ENCODE measurements at places on chromosomes 7 and 10.

GRCh38 chr10:36256166-36256565 lies 614.1 kb upstream of the FZD8 start:
- DNase-seq = no peak

DNA sequence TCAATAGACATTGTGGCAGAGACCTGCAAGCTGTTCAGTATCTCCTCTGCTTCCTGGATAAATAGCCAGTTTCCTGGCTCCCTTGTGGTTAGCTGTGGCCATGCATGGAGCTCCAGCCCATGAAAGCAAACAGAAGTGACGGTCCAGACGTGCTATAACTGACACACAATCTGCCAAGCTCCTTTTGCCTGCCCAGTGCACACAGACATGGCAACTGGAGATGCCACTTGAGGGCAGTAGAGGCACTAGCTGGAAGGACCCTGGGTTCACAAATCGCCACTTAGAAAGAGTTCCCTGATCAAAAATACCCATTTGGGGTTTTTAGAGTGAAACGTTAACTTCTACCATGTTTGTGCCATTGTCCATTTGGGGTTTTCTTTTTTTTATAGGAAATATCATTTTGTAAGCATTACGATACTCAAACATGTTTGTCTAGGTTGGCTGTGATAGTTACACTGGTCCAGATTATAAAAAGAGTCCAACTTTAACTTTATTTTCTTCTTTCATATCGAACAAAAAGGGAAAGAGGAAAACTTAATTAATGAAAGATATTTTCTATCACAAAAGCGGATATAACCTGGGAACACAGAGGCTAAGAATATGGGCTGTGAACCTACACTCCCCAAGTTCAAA lies 31.3 kb downstream of the KIN start:
- no peak for DNase-seq

DNA sequence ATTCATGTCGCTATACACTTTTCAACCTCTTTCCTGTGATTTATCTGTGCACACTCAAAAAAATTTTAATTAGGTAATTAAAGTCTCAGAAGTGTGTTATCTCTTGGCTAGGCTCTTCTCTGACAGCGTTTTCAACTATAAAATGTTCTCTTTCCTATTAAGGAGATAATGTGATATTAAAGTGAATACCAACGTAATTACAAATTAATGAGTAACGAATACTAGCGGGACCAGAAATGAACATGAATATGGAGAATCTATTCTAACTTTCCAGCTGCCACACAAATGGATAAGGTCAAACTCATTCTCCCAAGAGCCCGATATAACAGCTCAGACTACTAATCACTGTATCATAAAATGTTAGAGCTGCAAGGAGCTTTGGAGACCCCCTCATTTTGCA lies 12.0 kb downstream of the COL1A2 start:
- no peak for DNase-seq

DNA sequence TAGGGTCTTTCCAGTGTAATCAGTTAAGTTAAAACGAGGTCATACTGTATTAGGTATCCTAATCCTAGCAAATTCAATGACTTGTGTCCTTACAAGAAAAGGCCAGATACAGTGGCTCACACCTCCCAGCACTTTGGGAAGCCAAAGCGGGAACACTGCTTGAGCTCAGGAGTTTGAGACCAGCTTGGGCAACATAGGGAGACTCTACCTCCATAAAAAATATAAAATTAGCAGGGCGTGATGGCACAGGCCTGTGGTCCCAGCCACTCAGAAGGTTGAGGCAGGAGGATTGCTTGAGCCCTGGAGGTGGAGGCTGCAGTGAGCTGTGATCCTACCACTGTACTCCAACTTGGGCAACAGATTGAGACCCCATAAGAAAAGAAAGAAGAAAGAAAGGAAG lies 61.1 kb downstream of the CXCL12 start:
- no peak for DNase-seq

DNA sequence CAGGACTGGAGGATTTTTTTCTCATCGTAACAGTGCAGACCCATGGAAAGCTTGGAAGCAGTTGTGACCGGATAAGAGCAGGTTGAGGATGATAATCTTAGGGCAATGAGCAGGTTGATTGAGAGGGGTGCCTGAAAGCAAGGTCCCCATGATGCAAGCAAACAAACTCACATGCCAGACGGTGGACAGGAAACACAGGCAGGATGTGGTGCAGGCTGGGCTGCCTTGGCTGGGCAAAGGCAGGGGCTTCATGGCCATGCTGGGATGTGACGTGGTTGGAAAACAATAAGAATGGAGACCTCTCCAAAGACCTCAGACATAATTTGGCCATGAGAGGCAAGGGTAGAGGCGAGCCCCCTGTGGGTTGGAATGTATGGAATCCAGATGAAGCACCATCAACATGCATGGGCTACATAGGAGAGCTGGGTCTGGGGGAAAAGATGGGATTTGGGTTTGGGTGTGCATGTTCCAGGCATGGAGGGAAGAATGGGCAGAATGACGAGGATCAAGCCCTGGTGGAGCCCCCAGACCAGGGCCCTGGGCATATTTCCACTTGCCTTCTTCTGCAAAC lies 58.3 kb downstream of the IKZF1 start:
- no peak for DNase-seq

GRCh38 chr7:117654780-117655179 lies 175.0 kb downstream of the CFTR start:
- no peak for DNase-seq

DNA sequence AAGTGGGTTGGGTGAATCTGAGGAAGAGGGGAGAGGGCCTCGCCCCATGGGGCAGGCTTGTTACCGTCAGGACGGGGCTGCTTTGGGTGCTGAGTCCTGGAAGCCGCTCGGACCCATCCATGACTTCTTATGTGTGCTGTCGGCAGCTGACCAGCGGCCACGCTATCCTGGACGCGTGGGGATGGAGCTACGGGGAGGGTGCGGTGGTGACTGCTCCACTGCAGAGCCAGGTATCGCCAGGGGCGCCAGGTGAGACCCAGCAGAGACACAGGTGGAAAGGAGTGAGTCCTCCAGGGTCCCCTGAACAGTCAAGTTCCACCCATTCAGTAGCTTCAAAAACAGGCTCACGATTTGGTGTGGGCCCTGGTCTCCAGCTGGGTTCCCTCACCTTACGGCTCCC lies 10.6 kb upstream of the FAM20C start:
- DNase-seq = no peak

DNA sequence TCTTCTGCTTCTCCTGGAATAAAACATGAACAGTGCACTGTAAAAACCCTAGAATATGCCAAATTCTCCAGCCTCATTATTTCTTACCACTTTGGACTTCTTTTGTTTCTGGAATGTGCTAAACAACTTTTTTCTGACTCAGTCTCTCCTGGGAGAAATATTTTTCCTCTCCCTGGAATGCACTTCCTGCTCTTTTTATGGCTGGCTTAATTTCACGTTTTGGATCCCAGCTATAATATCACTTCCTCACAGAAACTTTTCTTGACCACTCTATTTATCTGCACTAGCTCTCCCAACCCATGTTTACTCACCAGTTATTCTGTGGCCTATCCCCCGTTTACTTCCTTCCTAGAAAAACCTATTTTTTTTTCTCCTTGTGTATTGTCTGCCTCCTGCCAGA lies 26.7 kb downstream of the ABCB5 start:
- no peak for DNase-seq

DNA sequence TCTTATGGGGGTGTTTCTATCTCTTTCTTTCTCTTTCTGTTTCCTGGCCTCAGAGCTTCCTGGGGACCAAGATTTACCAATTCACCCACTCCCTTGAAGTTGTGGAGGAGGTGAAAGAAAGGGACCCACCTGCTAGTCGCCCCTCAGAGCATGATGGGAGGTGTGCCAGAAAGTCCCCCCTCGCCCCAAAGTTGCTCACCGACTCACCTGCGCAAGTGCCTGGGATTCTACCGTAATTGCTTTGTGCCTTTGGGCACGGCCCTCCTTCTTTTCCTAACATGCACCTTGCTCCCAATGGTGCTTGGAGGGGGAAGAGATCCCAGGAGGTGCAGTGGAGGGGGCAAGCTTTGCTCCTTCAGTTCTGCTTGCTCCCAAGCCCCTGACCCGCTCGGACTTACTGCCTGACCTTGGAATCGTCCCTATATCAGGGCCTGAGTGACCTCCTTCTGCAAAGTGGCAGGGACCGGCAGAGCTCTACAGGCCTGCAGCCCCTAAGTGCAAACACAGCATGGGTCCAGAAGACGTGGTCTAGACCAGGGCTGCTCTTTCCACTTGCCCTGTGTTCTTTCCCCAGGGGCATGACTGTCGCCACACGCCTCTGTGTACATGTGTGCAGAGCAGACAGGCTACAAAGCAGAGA lies 12.2 kb downstream of the AQP1 start:
- DNase-seq = no peak

GRCh38 chr7:127652333-127653248 lies 597 bp downstream of the SND1 start:
- peak; percentile 3 for DNase-seq

GRCh38 chr10:75508814-75509306 lies 77.4 kb downstream of the LRMDA start:
- DNase-seq = no peak

DNA sequence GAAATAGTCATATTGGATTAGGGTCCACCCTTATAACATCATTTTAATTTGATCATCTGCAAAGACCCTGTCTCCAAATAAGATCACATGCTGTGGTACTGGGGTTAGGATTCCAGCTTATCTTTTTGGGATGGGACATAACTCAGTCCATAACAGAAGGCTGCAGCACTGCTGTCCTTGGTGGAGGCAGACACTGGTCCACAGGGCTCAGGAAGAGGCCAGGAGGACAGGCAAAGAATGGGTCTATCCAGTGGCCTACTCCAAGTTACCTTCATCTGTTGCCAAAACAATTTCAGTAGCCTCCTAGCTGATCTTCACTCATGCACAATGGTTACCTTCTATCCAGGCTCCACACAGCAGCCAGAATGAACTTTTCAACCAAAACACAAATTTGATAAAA lies 387.0 kb downstream of the GRID1 start:
- no peak for DNase-seq

DNA sequence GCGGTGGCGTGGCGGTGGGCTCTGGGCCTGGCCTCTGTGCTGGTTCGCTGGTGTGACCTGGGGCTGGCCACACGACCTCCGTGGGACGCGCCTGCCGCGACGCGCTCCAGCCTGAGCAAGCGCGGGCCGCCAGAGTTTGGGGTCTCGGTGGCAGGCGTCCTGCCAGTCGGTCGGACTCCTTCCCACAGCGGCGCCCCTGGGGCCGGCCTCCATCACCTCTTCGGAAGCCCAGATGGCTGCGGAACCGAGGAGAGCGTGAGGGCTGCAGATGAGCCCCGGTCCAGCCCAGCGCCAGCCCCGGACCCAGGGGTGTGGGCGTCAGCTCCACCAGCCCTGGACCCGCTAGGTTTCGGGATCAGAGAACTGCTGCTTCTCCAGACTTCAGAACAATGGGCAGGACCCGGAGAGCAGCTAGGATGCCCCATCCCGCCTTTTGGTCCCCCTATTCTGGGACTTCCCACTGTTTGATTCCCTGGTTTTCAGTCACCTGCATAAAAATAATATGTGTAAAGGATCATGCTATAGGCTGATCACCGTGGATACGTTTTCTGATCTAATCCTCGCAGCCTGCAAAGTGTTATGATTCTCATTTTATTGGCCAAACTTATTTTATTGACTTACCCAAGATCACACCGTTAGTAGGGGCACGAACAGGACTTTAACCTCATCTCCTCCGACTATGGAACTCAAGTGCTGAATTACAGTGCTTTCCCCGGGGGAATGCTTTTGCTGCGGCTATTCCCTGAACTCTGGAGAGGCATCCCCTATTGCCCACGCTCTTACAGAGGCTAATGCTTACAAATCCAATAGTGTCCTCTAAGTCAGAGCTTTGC lies 2.8 kb downstream of the CYP26C1 start:
- no peak for DNase-seq

DNA sequence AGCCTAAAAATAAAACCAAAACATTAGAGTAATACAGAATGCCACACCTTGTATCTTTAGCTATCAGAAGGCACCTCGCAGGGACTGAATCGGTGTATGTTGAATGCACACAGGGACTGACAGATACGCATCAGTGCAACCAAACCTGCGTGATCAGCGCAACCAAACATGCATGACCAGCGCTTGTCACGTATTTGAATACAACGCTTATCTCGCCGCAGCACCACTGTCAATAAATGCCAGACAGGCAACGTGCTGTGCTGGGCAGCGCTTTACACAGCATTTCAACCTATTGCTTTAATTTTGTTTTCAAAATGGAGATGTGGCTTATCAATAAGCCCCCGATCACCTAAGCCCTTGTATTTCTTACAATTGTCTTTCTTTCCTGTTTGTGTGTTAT lies 242.4 kb downstream of the SFMBT2 start:
- no peak for DNase-seq

DNA sequence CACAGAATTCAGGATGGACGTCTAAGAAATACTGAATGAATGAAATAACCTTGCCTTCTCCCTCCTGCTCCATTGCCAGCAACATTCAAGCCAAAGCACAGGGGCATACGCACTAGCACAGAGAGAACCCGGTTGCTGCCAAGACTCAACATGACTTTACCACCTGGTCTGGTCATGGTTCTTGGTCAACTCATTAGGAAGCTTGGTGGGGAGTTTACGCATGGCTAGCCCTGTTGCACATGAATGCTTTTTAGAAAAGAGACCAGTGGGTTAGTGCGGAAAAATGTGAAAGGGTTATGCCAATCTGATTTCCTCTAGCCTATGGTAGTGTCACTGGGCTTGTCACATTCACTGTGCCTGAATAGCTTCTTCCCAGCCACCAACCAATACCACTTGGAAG lies 187.6 kb upstream of the NEBL start:
- DNase-seq = no peak

DNA sequence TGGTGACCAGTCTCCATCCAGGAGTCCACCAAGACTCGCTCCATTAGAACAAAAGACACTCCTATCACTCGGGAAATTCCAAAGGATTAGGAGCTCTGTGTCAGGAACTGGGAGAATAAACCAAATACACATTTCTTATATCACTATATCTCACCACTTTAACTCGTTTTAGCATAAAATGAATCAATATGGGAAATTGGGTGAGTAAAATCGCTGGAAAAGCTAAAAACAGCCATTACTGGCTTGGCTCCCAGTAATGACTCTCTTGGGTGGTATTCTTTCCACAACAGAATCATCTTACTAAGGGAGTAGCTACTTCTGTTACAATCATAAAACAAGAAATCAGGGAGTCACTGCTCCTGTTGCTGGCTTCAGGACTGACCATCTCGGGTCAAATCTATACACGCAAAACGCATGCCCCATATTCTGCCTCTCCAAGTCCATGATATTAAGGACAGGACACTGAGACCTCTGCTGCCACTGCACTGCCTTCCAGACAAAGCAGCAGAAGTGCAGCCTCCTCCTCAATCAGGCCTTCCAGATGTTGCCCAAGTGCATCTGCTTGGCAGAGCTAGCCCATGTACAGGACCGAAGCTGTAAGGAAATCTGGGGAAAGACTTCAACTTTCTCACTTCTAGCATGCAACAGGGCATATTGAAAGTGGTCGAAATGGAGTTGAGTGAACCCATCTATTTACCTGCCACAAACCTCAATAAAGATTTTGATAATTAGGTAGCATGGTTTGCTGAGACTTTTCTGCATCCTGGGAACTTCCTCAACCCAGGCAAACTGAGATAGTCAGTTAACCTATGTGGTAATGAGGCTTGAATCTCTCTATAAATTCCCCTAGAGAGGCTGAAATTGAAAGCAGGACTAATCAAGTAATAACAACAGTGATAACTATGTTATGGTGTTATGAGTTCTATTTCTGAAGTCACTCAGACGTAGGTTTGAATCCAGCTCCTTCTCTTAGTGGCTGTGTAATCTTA lies 14.4 kb upstream of the PANK1 start:
- DNase-seq = no peak

GRCh38 chr10:45444976-45445898 lies 71.2 kb downstream of the ALOX5 start:
- DNase-seq = no peak

GRCh38 chr10:75954486-75954885 lies 523.1 kb downstream of the LRMDA start:
- DNase-seq = no peak

All from renal cortex interstitium (tissue), 15 donors.